ENCODE measurements at places on chromosomes 7 and 10.

- no peak for DNase-seq
Observed at GRCh38 chr10:90179696-90180407, 478.5 kb downstream of the KIF20B start.

DNA sequence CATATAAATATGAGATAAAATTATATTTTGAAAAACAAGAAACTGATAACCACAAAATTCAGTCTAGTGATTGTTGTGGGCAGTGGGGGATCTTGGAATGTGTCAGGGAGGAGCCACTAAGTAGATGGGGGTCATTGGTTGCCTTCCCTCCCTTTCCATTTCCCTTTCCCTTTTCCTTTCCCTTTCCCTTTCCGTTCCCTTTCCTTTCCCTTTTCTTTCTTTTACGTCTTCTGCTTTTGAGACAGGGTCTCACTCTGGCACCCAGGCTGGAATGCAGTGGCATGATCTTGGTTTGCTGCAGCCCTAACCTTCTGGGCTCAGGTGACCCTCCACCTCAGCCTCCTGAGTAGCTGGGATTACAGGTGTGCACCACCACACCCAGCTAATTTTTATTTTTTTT is 51.0 kb downstream of the DYNC2I1 start:
- no peak for DNase-seq

DNA sequence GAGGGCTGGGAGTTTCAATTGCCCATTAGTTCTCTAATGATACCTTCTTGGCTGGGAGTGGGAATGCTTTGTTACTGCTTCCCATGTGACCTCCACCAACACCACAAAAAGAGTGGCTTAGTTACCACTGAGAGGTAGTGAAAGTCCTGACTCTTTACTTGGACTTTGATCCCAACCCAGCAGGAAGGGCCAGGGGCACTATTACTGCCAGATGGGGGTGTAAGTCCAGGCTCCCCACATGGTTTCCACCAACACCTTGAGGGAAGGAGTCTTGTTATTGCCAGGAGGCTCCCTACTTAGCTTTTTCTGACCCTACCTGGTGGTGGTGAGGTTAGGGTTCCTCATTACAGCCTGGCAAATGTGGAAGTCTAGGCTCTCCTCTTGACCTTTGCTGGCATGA is 11.4 kb downstream of the GGCT start:
- DNase-seq, result no peak

DNA sequence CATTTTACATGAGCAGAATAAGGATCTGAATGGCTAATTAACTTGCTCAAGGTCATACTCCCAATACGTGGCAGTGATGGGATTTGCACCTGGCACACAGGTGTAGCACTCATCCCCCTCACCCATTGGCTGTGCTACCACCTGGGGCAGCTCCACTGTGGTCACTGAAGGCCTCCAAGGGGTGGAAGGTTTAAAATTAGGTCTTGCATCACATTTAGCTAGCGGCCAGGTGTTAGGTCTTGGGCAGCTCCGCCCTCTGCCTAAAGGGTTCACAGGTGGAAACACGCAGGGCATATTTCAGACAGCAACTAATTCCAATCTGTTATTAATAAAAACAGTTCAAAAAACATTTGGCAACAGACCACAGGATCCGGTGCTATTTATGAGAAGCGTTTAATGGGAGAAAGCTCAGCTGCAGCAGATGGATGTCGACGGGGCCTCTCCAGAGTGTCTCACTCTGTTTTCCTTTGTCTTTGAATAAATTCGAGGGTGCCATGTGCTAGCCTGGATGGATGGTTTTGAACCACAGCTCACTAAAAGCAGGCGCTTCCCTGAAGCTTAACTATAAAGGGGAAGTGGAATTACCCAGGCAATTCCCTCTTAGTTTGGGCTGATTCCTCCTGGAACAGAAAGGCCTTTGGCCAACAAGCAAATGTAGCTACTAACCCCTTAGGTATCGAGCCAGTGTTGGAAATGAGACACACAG is 1017.6 kb downstream of the TYW1 start:
- no peak for DNase-seq

DNA sequence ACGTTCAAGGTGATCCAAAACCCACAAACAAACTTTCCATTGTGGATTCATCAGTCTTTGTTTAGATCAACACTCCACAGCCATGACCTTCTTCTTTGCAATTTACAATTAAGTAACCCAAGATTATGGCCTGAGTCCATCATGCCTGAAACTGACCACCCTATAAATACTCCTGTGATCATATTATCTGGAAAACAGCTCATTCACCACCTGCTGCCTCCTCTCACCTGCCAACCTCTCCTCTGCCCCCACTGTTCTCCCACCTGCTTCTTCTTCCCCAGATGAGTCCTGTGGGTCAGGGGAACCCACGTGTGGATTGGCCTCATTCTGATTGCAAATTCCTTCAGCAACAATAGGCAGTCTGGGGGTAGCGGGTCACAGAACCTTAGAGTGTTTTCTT is 81.4 kb downstream of the ABLIM1 start:
- DNase-seq, result no peak

DNA sequence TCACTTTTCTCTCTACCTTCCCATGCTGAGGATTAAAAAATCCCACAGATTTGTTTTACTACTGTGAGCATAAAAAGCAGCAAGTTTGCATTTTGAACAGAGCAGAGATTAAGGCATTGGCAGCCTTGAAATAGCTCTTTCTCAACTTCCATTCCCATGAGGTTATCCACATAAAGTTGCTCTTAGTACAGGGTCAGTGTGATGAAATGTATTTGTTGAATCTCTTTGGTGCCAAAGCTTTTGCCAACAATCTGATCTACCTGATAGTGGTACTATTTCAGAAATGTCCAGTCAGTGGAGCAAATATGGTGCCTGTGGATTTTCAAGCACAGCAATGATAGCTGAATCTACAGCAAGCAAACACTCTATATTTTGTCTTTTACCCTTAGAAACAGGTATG is 254.8 kb downstream of the INHBA start:
- no peak for DNase-seq

GRCh38 chr10:129718548-129719414 is 245.3 kb downstream of the EBF3 start:
- no peak for DNase-seq

- no peak for DNase-seq
Observed at GRCh38 chr10:89471110-89471809, 56.9 kb downstream of the IFIT5 start.

- DNase-seq, result no peak
Observed at GRCh38 chr10:93600446-93601145, 439 bp downstream of the RBP4 start.

GRCh38 chr7:98387544-98388226 is 13.2 kb downstream of the BAIAP2L1 start:
- DNase-seq, result no peak

DNA sequence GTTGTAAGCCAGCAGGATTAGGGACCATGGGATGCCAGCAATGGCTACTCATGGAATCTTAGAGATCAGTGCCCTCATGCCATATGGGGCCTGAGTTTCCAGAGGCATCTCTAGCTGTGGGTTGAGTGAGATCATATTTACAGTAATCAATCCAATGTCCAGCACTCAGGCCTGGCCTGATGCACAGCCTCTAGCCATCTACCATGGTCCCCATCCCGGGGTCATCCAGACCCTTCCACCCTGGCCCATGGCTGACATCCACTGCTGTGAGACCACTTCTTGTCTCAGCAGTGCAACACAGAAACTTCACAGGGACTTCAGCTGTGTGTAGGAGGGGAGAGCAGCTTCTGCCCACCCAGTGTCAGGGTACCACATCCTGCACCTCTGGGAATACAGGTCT is 6.5 kb upstream of the ADCY1 start:
- DNase-seq, result no peak
